Activated CD4-positive, CD25-positive, alpha-beta regulatory T cell treated with anti-CD3 and anti-CD28 coated beads, Interleukin-2, amount 50 U/mL, for 24 hours (primary cell): ENCODE measurements at places on chromosomes 7 and 10.
A peak's percentile ranks its signal among the peaks of the same experiment; 100 is the strongest.

- no peak for ATAC-seq
Measured at GRCh38 chr7:139739863-139740597, 37.8 kb downstream of the HIPK2 start.

DNA sequence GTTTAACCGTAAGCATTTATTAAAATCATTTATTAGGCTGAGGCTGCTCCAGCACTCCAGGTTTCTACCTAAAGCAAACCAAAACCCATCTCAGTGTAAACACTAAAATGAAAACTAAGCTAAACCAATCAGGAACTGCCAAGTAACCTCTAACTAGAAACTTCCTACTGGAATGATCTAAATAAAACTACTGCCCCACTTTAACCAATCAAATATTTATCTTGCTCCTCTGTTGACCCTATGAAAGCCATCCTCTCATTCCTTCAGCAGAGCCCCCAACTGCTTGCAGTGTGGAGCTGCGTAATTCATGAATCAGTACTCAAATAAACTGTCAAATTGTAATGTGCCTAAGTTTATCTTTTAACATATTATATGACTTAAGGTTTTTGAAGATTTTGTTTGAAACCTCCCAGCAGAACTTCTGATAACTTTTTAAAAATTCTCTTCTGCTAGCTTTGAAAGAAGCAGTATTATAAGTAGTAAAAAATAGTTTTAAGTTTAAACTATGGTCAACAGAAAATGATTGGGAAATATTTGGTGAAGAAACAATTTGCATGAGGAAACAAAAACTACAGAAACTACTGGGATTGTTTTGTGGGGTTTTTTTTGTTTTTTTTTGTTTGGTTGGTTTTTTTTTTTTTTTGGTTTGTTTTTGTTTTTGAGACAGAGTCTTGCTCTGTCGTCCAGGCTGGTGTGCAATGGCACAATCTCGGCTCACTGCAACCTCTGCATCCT, 47.4 kb downstream of the GPR37 start:
- ATAC-seq: no peak

- no peak for ATAC-seq
Measured at GRCh38 chr10:120492346-120492745, 35.3 kb downstream of the PLPP4 start.

- ATAC-seq: no peak
Measured at GRCh38 chr10:114301951-114302710, 63.1 kb downstream of the VWA2 start.

GRCh38 chr10:132253092-132253687, 54.6 kb downstream of the STK32C start:
- no peak for ATAC-seq

- no peak for ATAC-seq
Measured at GRCh38 chr7:151867912-151868311, 9.0 kb downstream of the PRKAG2 start.

DNA sequence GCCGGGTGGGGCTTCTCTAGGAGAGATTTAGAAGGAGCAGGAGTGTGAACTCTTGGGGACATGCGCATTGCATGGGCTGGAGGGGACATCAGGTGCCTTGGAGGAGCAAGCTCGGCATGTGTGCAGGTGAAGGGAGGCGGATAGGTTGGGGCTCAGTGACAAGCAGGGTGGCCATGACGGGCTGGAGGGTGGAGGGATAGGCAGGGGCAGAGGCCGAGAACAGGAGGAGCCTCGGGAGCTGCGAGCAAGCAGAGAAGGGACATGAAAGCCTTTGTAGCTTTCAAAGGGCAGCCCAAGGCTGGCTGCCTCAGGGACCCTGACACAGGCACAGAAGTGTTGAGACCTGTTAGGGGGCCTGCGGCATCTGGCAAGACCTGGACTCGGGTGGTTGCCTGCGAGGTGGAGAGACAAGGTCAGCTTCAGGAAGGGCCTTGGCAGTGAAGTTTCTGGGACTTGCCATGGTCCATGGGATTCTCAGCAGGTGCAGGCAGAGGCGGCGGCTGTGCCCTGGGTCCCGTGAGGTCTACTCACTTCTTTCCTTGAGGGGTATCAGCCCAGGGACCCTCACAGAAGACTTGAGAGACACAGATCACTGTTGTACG, 664.8 kb downstream of the SDK1 start:
- ATAC-seq: no peak

- ATAC-seq: peak; percentile 89
Measured at GRCh38 chr10:99845837-99846382, 63.5 kb downstream of the ABCC2 start.

GRCh38 chr7:76507723-76508406, 2.5 kb upstream of the UPK3B start:
- ATAC-seq: no peak

GRCh38 chr7:46032353-46032752, 111.3 kb upstream of the IGFBP3 start:
- no peak for ATAC-seq

- no peak for ATAC-seq
Measured at GRCh38 chr7:66597461-66597860, 31.2 kb upstream of the KCTD7 start.

GRCh38 chr7:2641406-2642393, 9.9 kb downstream of the TTYH3 start:
- no peak for ATAC-seq

- ATAC-seq: no peak
Measured at GRCh38 chr10:48466611-48467240, 138.1 kb downstream of the ARHGAP22 start.

DNA sequence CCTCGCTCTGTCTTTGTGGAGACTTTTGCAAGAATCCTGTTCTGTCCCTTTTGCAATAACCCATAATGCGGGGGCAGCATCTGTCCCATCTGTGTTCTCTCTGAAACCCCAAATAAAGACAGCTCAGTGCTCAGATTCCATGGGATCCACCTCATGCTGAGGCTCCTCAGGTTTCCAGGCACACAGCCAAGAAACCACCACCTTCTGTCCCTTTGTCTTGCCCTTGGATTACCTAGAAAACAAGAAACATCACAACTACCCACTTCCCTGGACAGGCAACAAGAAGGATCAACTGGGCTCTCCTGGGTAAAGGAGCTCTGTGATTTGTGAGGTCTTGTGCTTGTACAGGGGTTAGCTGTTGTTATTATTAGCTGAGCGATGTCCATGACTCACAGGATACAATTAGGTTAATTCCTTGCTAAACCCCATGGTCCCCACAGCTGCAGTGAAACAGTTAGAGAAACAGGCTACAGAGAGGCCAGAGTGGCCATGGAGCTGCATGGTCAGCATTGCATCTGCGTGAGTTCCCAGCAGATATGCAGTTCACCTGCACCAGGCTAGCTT, 50.2 kb downstream of the CXCL12 start:
- no peak for ATAC-seq

DNA sequence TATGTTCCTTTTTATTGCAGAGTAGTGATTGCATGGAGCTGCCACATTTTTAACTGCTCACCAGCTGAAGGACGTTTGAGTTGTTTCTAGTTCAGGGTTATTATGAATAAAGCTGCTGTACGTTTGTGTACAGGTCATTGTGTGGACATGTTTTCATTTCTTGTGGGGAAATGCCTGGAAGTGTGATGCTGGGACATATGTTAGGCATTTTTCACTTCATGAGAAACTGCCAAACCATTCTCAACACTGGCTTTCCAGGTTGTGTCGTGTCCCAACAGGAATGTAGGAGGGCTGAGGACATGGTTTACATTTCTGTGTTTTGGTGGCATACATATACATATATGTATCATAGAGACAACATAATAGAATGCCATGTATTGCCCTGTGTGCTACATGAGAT, 73.0 kb downstream of the NEURL1 start:
- ATAC-seq: no peak

DNA sequence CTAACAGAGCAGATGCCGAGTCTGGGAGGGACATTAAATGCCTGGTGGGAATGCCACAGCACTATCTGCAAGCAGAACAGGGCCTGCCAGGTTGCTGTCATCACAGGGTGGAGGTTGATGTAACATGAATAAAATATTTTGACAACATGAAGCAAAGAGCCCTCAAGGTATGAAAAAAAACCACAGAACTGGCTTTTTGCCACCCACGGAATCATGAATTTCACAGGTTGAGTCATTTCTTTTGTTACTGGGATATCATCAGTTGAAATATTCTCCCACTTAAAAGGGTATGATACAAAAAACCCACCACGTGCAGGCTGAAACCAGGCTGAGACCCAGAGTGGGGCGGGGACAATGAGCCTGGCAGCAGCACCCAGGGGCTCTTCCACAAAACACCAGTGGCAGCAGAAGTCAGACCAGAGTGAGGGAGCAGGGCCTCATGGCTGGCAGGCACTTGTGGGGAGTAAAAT, 220.1 kb downstream of the TNS3 start:
- peak; percentile 57 for ATAC-seq

GRCh38 chr10:61890881-61891409, 10.6 kb upstream of the ARID5B start:
- no peak for ATAC-seq

DNA sequence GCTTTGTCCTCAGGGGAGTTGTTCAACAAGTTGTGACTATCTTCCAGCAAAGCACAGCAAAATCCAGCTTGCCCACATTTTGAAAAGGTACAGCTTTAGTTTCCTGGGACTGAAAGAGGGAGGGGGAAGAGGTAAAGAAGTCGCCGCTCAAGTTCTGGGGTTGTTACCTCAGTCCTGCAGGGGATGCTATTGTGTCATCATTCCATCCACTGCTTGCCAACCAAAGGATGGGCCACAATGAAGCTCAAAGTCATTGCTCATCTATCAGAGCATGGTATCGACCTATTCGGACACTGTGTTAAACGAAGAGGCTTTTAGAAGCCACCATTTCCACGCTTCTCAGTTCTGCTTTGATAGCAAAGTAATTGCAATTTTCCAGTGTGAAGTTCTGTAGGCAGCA, 34.3 kb downstream of the NPY start:
- ATAC-seq: no peak

DNA sequence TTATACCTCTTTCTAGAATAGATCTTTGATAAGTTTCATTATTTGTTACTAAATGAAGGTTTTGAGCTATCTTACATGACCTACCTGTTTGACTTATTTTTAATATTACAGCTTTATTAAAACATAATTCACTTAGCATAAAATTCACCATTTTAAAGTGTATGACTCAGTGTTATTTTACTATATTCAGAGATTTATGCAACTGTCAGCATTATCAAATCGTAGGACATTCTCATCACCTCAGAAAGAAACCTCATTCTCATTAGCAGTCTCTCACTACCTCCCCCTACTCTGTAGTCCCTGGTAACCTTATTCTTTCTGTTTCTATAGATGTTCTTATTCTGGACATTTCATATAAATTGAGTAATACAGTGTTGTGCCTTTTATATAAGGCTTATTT, 207.9 kb upstream of the FOXP2 start:
- no peak for ATAC-seq

GRCh38 chr10:77253147-77253545, 384.5 kb downstream of the KCNMA1 start:
- no peak for ATAC-seq

DNA sequence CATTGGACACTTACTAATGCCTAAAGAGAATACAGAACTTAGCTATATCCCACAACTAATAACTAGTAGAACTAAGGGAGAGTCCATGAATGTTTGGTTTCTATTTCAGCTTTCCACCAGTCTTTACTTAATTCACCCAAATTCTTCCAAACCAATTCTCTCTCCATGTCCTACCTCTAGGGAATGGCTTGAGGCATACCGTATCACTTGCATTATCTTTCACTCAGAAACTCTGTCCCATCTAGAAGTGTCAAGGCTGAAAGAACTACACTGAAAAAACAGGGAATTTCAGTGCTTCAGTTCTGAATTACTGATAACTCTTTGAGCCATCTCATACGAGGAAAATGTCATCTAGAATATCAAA, 758 bp downstream of the TMEM168 start:
- ATAC-seq: no peak

GRCh38 chr10:24114556-24114955, 94.4 kb upstream of the KIAA1217 start:
- ATAC-seq: no peak
